Fibroblast of skin of right quadriceps (primary cell): ENCODE measurements at places on chromosomes 2 and 18.
A peak's percentile ranks its signal among the peaks of the same experiment; 100 is the strongest.

- peak; percentile 47 for DNase-seq
Measured at GRCh38 chr2:134549104-134549503, 169.7 kb downstream of the TMEM163 start.

DNA sequence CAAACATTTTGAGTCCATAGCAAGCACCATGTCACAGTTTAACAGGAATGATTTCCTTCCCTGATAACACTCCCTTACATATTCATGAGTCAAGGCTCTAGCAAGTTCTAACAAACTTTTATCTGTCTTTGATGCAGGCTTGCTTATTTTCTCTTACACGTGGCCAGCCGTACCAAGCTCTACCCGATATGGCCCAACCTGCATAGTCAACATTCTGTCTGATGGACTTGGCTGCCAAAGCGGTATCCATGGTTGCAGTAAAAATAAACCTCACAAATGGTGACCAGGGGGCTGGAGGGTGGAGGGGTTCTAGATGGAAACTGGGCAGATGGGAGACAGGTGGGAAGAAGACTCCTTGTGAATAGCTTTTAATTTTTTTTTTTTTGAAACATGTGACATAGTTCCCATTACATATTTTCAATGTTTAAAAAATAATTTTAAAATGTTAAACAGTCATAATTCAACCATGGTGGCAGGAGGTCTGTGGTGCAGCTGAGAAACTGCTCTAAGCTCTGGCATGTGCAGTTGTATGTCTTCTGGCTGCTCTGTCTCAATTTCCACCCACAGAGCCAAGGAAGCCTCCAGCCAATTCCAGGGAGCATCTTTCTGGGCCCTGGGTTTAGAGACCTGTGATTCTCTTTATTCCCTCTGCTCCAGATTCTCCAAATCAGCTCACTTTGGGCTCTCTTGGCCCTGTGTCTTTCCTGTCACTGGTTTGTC lies 20.7 kb upstream of the CXCR1 start:
- DNase-seq = no peak

DNA sequence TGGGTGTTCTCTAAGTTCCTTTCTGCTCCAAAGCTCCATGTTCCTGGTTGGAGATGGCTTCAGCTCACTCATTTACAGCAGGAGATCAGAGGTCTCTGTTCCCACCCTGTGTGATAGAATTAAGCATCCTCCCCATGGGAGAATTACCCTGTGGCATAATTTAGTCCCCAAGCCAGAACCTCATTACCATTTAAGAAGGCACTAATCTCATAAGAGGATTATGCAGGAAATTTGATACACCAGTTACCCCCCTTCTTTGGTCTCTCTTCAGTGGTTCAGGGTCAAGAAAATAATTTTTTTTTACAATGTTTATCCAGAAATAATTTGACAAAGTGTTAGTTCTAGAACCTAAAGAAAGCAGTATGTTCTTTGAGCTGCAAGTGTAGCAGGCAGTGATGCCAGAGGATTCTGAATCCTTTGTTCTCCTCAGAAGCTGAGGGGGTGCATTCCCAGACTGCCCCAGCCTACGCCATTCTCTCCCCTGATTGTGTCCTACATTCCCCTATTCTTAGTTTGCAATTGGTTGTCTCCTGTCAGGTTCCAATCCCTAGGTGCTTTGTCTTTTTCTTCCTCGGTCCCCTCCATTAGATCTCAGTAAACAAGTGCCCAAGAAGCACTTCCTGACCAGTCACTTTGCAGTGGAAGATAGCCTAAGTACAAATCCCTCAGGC lies 163.6 kb downstream of the PRKCE start:
- DNase-seq = no peak

GRCh38 chr2:96180521-96180920 lies 28.1 kb downstream of the STARD7 start:
- DNase-seq = no peak

GRCh38 chr2:9057939-9058761 lies 54.7 kb upstream of the MBOAT2 start:
- peak; percentile 61 for DNase-seq

DNA sequence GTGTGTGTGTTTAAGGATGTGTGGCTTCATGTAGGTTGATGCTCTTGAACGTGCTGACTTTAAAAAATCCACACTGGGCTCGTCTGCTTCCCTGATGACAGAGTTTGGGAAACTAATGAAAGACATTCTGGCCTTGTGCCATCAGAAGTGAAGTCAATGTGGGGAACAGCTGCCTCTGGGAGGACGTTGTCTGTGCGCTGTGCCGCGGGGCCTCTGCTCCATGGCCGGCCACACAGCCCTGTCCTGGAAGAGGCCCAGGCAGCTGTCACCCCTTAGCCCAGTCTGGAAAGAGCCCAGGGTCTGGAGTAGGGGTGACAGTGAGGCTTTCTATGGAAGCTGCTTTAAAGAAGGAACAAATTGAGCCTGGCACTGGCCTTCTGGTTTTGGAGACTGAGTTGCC lies 155.8 kb downstream of the SH3RF3 start:
- DNase-seq = peak; percentile 71

DNA sequence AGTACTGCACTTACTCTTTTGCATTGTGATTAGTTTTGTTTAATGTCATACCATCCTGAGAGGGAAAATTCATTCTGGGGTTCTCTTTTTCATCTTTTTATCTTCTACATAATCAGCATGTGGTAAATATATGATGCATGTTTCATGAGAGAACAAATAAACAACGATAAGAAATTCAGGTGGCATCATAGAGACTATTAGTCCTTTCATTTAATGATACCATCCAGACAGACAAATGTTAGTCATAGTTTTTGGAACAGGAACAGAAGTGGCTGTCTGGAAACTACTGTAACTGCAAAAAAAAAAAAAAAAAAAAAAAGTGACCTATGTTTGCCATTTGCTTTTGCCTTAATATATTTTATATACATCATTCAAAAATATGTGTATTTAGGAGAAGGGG lies 761.0 kb downstream of the EPHA4 start:
- DNase-seq = no peak

DNA sequence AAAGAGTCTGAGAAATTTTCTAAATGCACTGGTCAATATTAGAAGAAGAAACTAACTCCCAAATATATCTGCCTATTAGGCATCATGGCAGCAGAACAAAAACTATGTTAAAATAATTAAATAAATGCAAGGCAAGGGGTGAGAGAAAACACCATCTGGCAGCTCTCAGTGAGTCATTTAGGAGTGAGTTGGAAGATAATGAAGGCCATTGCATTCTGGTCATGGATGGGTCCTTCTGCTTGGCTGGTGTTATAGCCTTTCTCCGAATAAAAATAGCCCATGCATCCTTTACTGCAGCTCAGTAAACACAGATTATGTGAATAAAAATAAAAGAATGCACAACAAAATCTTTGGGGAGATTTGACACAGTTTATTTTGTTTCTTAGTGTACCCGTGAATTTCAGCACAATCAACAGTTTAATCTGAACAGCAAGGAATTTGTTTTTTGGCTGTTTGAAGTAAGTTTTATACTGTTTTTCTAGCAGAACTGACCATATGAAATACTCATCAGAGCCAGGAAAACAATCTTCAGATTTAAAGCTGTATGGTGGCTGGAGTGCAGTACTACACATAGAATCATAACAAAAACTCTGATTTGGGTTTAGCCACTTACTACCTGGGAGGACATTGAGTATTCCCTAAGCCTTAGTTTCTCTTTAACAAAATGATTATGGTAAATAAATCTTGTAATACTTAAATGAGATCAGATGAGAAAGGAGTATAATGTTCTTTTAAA lies 225.1 kb upstream of the ITGA4 start:
- DNase-seq = peak; percentile 14

DNA sequence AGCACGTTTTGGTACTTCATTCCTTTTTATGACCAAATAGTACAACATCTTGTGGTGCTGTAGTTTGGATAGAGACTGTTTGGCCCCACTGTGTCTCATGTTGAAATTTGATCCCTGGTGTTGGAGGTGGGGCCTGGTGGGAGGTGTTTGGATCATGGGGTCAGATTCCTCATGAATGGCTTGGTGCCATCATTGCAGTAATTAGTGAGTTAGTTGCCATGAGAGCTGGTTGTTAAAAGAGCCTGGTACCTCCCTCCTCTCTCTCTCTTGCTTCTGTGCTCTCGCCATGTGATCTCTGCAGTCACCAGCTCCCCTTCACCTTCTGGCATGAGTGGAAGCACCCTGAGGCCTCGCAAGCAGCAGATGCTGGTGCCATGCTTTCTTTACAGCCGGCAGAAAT lies 50.9 kb downstream of the NCAPH start:
- DNase-seq = peak; percentile 5

DNA sequence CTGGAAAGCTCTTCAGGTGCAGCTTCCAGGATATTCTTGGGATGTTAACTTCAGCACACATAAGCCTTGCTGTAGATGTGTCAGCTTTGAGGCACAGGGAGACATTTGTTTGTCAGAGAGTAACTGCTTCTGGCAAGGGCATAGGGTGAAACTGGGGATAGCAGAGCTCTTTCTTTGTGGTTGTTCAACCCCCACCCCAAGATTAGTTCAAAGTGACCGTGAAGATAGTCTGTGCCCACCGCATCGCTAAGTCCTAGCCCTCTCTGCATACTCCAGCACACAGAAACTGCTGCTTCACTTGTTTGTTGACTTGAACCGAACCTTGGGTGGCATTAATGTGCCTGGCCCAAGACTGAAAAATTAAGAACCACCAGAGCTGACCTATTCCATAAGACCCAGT lies 1.4 kb downstream of the SLC14A1 start:
- DNase-seq = no peak

DNA sequence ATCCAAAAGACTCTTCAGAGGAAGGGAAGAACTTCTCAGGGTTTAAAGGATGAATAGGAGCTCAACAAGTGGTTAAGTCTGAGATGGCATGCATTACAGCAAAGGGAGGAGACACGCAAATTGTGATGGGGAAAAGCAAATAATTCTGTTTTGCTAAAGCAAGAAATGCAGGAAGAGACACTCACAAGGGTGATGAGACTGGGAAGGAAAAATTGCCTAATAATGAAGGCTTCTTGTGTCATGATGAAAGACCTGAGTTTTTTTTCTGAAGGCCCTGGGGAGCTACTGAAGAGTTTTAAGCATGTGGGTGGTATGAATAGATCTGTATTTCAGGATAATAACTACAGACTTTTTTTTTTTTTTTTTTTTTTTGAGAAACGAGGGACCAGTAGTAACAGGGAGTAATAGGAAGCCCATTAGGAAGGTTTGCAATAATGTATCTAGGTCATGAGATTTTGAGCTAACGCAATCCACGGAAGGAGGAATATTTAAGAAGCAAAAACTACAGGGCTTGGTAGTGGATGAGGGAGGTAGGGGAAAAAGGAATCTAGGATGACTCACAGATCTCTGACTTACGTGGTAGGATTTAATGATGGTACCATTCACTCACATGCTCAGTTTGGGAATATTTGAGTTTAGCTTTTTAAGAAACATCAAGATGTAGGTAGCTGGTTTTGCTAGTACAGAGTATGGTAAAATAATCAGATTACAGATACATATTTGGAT lies 16.0 kb upstream of the SERPINB3 start:
- peak; percentile 50 for DNase-seq

DNA sequence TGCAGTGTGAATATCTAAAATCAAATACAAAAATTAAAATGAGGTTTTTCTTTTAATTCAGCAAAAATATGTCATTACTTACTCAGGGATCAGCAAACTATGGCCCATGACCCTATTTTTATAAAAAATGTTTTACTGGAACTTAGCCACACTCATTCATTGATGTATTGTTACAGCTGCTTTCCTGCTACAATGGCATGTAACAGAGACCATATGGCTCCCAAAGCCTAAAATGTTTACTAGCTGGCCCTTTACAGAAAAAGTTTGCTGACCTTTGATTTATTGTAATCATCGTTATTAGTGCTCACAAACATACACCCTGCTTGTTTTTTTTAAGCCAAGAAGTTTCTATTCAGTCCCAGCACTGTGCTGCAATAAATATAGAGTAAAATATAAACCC lies 120.3 kb downstream of the PLA2R1 start:
- no peak for DNase-seq

- DNase-seq = no peak
Measured at GRCh38 chr18:69980982-69981804, 33.5 kb upstream of the CD226 start.

DNA sequence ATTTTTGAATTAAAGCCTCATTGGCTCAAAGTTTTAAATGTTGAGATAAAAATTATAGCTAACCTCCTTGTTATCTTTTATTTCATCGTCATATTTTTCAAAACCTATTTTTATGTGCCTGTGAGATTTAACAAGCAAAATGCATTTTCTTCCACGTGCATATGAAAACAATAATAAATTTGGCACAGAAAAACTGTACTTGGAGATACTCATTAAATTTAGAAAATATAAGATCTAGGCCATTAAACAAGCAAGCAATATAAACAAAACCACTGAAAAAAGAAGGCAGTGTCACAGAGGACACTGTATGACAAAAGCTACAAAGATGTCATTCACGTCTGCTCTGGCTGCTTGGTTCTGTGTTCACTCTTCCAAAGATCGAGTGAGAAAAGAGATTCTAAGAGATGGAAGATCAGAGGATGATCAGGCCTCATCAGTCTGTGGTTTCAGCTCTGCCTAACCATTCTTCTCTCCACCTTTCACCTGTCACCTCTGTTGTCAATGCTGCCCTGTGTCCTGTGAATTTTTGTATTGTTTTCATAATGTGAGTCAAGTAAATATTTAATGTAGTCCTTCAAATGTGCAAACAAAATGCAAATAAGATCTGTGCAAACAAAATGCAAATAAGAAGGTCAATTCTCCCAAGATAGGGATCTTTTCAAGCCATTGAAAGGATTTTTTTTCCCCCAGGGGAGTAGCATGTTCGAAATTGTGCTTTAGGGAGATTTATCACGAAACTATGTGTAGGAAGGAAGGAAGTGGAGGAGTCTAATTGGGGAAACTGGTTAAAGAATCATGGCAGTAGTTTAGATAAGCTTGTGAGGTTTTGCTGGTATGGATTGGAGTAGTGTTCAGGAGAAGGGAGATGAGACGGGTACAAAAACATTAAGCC lies 138.7 kb upstream of the RBMS1 start:
- DNase-seq = no peak

GRCh38 chr2:226728996-226729395 lies 70.6 kb downstream of the IRS1 start:
- no peak for DNase-seq

GRCh38 chr18:69958422-69958821 lies 10.7 kb upstream of the CD226 start:
- DNase-seq = no peak

- DNase-seq = no peak
Measured at GRCh38 chr2:88139203-88139702, 11.4 kb upstream of the FABP1 start.

GRCh38 chr2:127096718-127097470 lies 10.1 kb downstream of the BIN1 start:
- DNase-seq = no peak

DNA sequence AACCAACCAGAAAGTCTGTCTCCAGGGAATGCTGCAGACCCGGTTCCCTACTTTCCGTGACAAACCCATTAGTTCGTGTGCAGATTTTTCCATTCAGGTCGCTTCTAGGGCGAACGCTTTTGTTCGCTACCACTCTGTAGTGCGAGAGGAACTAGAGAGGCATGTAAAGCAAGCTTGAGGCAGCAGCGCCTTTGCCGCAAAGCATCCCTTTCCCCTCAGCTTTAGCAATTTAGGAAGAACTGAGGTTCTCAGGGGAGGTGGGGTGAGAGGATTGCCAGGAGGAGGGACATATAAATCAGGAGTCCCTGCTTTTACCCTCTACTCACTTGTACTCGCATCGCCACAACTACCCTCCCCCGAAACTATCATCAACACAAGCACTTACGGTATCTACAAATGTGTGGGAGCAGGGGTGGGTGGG lies 748 bp upstream of the ZNF804A start:
- peak; percentile 56 for DNase-seq
